ENCODE measurements at places on chromosomes 12 and 14.

- DNase-seq = no peak
Measured at GRCh38 chr14:53473480-53473879, 320.4 kb upstream of the DDHD1 start.

DNA sequence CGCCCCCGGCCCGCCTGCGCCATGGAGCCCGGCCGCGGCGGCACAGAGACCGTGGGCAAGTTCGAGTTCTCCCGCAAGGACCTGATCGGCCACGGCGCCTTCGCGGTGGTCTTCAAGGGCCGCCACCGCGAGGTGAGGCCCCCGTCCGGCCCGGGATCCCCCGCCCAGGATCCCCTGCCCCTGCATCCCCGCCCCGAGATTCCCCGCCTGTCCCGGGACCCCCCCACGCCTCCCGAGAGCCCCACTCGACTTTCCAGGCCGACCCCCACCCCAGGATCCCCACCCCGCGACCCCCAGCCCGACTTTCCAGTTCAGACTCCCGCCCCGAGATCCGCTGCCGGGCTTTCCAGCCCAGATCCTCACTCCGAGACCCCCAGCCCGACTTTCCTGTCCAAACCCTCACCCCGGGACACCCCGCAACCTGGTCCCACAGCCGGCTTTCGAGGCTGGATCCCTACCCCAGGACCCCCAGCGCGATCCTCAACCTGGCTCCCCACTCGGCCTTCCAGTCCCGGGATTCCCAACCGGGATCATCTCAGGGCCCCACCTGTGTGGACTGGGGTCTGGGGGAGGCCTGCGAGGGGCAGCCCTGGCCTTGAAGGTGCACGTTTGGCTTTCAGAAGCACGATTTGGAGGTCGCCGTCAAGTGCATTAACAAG, 688 bp downstream of the ULK1 start:
- peak; percentile 24 for DNase-seq

DNA sequence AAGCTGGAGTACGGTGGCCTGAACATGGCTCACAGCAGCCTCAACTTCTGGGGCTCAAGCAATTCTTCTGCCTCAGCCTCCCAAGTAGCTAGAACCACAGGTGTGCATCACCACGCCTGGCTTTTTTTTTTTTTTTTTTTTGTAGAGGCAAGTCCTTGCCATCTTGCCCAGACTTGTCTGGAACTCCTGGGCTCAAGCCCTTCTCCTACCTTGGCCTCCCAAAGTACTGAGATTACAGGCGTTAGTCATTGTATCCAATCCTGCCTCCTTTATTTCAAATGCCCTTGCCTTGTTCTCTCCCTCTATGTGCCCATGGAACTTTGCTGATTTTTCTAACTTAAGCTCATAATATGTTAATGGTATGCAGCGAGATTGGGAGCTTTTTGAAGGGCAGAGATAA, 49.2 kb upstream of the PRICKLE1 start:
- DNase-seq = peak; percentile 80

- DNase-seq = peak; percentile 31
Measured at GRCh38 chr12:25072906-25073650, 121.9 kb downstream of the DNAI7 start.

DNA sequence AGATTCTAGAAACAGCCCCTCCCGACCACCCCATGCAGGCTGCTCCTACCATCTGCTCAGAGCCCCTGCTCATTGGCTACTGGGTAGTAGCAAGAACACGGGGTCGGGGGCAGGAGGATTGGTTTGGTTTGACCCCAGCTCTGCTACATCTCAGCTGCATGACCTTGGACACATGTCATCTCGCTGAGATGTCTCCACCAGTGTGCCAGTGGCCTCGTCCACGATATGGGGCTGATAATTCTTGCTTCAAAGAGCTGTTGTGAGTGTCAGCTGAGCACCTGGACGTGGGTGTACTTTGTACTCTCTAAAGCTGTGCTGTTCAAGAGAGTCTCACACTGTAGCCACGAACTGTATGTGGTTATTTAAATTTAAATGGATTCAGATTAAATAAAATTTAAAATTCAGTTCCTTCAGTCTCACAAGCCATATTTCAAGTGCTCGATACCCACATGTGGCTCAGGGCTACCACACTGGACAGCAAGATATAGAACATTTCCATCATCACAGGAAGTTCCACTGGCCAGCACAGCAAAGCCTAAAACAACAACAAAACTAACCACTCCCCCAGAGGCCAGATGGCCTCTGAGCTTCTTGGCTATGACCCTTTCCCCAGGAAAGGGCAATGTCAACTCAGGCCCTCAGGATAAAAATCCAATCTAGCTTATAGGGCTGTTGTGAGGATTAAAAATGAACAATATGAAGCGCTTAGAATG, 18.6 kb downstream of the LTBP2 start:
- DNase-seq = no peak

DNA sequence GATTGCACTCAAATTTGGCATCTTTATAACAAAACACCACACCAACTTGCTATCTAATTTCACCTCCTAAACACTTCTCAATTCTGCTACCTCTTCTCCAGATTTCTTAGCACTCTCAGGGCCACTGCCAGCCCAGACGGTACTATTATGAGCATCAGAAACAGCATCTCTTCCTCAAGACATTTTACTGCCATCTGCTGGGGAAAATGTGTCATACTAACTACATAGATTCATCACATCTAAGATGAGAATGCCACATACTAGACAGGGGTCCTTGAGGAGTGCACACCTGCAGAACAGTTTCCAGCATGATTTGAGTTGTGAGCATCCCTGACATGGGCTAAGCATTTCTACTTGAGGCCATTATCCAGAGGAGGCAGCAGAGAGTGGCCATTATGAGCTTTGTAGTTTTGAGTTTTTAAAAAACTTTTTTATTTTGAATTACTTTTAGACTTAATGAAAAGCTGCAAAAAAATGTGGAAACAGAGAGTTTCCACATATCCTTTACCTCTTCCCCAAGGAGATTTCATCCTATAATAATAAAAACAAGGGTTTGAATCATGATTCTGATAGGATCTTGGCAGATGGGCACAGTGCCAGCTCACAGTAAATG, 15.1 kb upstream of the GRIP1 start:
- peak; percentile 77 for DNase-seq

DNA sequence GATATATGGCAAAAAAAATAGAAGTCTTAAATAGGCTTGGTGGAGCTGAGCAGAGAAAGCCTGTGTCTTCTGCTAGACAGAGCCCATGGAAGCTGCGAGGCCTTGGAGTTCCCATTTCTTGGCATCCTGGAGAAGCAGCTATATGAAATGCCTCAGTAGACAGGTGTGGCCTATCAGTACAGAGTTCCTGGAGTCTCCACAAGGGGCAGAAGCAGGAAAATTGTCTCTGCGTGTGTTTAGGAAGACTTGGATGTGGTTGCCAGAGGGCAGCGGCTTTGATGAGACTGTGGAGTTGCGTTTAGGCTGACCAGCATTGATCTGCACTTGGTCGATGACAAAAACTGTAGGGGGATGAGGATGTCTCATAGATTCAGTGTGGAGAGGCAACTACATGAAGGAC, 334.5 kb upstream of the SEL1L start:
- DNase-seq = no peak

Measured in epithelial cell of esophagus (primary cell).